Neural progenitor cell (in vitro differentiated cells): ENCODE measurements at places on chromosomes 5 and 9.

DNA sequence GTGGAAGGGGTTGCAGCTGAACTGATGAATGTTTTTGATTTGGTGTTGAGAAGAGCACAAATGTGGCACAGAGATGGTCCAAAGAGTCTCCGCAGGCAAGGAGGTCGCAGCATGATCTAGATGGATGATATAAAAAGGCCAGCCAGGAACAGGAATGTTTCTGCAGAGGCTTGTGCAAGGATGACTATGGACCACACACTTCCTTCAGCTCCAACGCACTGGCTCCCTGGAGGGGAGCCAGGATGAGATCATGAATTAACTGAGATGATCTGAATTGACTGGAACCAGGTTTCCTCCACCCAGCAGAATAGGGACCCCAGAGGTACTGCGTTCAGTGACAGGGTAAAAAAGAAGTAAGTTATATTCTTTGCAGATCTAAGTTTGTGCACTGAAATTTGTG, 89.0 kb downstream of the ARSB start:
- no peak for DNase-seq

GRCh38 chr9:106691627-106692026, 171.3 kb upstream of the ZNF462 start:
- DNase-seq = no peak

DNA sequence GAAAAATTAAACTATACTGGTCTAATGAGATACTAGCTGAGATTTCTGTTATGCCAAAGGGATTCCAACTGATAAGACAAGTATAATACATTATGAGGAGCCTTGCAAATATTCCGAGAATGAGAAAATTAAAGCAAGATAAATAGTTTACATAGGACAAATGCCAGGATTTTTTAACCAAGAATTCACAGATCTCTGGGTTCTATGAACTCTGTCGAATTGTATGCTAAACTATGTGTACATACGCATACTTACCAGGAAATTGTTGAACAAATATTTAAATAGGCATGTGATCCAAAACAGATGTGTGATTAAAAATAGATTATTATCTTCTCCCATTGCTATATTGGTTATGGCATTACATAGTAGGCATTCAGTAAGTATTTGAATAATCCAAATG, 616.6 kb downstream of the GABRG2 start:
- no peak for DNase-seq

DNA sequence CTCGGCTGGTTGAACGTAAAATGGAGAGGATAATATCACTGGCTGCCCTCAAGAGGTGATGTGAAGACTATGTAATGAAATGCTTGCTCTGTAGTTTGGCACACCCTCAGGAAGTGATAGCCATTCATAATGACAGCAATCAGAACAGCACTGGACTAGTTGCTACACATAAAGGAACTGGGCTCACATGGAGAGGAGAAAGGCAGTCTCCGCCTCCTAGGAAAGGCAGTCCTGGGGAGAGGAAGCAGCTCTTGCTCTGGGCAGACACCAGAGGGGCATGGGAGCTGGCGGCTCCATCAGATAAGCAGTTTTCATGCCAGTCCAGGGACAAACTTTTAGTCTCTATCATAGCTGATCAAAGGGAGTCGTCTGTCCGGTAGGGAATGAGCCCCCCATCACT, 46.9 kb downstream of the ARHGEF37 start:
- DNase-seq = no peak

GRCh38 chr9:95876595-95876994, 1.1 kb downstream of the ERCC6L2 start:
- DNase-seq = no peak

DNA sequence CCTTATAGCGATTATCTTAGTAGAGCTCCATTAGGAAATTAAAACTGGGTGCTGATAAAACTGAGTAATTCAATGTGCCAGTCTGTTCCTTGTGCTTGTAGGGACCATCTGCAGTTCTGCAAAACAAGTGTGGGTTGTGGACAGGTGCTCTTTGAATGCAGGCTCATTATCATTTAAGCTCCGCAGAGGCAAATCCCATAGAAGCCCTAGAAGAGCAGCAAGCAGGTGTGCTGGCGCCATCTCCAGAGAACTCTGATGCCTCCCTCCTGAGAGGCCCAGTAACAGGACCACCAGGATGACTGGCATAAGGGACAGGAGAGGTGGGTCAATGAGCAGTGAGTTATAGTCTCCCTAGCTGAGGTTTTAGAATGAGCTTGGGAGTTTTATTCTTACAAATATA, 1342.4 kb upstream of the DMAC1 start:
- peak; percentile 8 for DNase-seq
